ENCODE measurements at places on chromosomes 1 and 21.
A peak's percentile ranks its signal among the peaks of the same experiment; 100 is the strongest.

GRCh38 chr1:212410231-212410820 is 4.4 kb downstream of the PACC1 start:
- DNase-seq, result no peak

DNA sequence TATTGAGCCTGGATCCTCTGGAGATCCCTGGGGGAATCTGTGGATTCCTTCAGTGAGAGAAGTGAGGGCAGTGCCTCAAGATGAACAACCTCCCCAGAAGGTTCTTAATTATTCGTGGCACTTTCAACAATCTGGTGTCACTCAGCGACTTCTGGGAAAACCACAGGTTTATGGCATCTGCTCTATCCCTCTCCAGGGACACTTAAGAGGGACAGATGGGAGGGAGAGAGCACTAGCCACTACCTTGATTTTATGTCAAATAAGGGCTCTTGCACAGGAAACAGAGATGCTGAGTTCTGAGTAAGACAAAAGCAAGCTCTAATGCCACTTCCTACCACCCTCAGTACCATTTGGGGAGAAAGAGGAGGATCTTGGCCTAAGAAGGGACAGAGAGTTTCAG is 21.2 kb upstream of the CHI3L1 start:
- DNase-seq, result no peak

GRCh38 chr1:112793631-112794565 is 78.8 kb upstream of the PPM1J start:
- DNase-seq, result no peak

DNA sequence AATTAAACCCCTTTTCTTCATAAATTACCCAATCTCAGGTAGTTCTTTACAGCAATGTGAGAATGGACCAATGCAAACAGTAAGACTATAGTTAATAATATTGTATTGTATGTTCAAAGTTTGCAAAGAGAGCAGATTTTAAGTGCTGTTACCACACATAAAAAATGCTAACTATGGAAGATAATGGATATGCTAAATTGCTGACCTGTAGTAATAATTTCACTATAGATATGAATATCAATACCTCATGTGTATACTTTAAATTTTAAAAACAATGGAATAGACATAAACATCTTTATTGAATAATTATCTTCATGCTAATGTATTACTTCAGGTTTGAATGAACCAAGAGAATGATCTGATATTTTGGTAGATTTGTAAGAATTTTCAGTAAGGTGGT is 552.4 kb upstream of the CHRM3 start:
- no peak for DNase-seq

DNA sequence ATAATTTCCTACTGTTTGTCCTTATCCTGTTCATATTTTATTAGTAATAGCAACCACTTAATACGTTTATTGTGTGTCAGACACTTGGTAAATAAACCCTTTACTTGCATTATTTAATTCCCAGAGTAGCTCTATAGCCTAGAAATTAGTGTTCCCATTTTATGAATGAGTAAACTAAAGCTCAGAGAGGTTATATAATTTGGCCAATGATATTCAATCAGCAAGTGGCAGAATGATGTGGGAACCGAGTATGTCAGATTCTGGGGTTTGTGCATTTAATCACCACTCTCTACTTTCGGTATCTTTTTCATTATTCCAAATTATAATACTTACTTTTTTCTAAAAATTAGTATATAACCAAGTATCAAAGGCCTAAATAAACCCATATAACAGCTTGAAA is 6.6 kb upstream of the ARPC5 start:
- no peak for DNase-seq

- no peak for DNase-seq
Observed at GRCh38 chr1:22932803-22933470, 39.7 kb downstream of the LACTBL1 start.

DNA sequence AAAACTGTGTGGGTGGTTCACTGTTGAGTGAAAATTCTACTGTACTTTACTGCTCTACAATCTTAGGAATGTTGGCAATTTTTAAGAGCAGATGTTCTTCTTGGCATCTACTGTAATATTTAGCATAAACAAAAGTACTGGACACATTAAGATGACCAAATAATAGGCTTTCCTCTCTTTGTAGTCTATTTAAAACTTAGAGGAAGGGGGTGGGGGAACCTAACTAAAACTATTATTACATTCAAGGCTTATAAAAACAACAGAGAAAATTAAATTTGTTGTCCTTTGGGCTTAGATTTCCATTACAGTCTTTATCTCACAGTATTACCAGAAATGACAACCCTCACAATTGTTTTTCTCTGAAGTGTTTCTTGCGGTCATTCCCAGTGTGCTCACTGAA is 181.2 kb downstream of the PLPPR4 start:
- DNase-seq, result no peak

GRCh38 chr1:90175490-90176167 is 180.7 kb downstream of the ZNF326 start:
- DNase-seq, result no peak

DNA sequence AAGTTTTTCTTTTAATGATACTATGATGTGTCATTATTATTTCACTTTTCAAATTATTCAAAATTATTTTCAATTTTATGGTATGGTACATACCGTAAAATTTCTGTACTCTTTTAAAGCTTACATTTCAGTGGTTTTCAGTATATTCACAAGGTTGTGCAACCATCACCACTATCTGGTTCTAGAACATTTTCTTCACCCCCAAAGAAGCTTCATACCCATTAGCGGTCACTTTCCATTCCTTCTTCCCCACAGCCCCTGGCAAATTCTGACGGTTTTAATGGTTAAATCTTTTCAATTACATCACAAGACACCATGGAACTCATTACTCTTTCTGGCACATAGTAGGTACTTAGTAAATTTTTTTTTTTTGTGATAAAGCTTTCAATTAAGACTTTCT is 22.8 kb upstream of the ATP5PO start:
- no peak for DNase-seq

GRCh38 chr1:37741130-37741529 is 23.8 kb downstream of the EPHA10 start:
- DNase-seq, result no peak

GRCh38 chr1:37274486-37274885 is 199.9 kb upstream of the ZC3H12A start:
- no peak for DNase-seq

GRCh38 chr1:12422488-12422887 is 192.7 kb downstream of the VPS13D start:
- DNase-seq, result no peak

DNA sequence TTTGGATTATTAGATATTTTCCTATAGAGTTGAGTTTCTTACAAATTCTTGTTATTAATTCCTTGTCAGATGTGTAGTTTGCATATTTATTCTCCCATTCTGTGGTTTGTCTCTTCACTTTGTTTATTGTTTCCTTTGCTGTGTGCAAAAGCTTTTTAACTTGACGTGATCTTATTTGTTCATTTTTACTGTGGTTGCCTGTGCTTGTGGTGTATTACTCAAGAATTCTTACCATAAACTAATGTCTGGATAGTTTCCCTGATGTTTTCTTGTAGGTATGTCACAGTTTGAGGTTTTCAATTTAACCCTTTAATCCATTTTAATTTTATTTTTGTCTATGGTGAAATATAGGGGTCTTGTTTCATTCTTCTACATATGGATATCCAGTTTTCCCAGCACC is 72.1 kb upstream of the LHX8 start:
- DNase-seq, result no peak

GRCh38 chr1:26378088-26378878 is 5.7 kb upstream of the ZNF683 start:
- DNase-seq, result peak; percentile 49

Measured in MM.1S (cell line).